ENCODE measurements at places on chromosomes 1 and 21.
A peak's percentile ranks its signal among the peaks of the same experiment; 100 is the strongest.

DNA sequence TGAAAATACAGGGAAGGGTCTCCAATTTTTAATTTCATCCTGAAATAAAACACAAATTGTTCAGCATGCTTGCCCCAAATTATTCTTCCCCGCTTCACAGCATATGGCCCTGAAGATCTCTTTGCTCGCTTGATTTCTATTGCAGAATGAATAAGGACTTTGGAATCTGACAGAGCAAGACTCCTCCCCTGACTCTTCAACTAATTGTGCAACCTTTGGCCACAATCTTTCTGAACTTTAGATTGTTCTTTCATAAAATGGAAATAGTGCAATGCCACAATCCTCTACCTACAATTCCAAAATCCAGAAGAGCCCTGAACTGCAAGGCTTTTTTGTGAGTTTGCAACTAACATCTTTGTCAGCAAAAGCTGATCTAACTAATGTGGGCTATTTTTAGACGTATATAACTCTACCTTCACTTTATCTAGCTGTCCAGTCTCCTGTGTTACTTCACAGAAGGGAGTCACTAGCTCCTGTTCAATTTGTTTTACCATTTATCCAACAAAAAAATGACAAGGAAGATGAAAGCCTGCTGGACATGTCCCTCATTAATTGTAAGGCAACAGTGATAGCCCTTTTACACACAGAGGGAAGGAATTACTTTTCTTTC is 13.4 kb downstream of the RNASEL start:
- H3K36me3 ChIP-seq = no peaks in the 10 kb centered on the region
- peaks cover 14% of the 10 kb centered on the region for H3K4me1 ChIP-seq
- peak; percentile 75 for DNase-seq
- no peaks in the 10 kb centered on the region for H3K27me3 ChIP-seq
- H3K4me3 ChIP-seq = peak overlapping the region; percentile 44

GRCh38 chr1:83625646-83626045 is 373.3 kb downstream of the TTLL7 start:
- H3K36me3 ChIP-seq = no peaks in the 10 kb centered on the region
- no peaks in the 10 kb centered on the region for H3K4me1 ChIP-seq
- H3K4me3 ChIP-seq = no peak overlapping the region

GRCh38 chr1:156475568-156476500 is 24.7 kb downstream of the MEF2D start:
- no peaks in the 10 kb centered on the region for H3K27me3 ChIP-seq
- no peak overlapping the region for H3K27ac ChIP-seq
- peaks cover 64% of the 10 kb centered on the region for H3K36me3 ChIP-seq
- H3K4me3 ChIP-seq = no peak overlapping the region

DNA sequence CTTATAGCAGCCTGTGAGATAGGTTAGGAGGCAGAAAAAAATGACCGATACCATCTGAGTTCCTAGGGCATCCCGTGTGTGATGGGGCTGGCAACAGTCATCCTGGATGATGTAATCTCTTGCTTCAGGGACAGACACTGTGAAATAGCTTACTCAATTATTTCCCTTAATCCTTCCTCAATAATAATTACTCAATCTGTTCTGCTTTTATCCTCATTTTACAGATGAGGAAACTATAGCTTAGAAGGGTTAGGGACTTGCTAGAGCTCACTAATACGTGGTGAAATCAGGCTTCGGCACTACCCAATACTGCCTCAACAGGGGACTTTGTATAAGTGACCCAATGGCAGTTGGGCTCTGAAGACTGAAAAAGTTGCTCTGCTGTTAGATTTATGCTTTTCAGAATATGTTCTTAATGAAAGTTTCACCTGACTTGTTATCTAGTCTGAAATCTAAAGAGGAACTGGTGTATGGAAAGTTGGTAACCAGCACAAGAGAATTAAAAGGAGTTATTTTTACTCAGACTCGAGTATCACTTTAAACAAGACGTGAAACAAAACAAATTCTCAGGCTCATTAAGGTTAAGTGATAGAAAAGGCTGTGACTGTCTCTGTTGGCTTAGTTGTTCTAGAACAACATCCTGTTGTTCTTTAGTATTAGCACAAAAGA is 14.4 kb downstream of the CD55 start:
- H3K36me3 ChIP-seq = peaks cover 50% of the 10 kb centered on the region
- no peak for DNase-seq
- no peaks in the 10 kb centered on the region for H3K27me3 ChIP-seq

- no peak overlapping the region for H3K27ac ChIP-seq
- peaks cover 8% of the 10 kb centered on the region for H3K36me3 ChIP-seq
- no peak overlapping the region for H3K4me3 ChIP-seq
- no peaks in the 10 kb centered on the region for H3K4me1 ChIP-seq
- H3K27me3 ChIP-seq = no peaks in the 10 kb centered on the region
Measured at GRCh38 chr1:203028784-203029553, 2.7 kb downstream of the PPFIA4 start.

GRCh38 chr1:217343907-217344306 is 287.0 kb downstream of the GPATCH2 start:
- no peak overlapping the region for H3K4me3 ChIP-seq
- H3K36me3 ChIP-seq = no peaks in the 10 kb centered on the region
- DNase-seq = no peak
- H3K4me1 ChIP-seq = no peaks in the 10 kb centered on the region
- no peak overlapping the region for H3K27ac ChIP-seq
- peaks cover 9% of the 10 kb centered on the region for H3K27me3 ChIP-seq

DNA sequence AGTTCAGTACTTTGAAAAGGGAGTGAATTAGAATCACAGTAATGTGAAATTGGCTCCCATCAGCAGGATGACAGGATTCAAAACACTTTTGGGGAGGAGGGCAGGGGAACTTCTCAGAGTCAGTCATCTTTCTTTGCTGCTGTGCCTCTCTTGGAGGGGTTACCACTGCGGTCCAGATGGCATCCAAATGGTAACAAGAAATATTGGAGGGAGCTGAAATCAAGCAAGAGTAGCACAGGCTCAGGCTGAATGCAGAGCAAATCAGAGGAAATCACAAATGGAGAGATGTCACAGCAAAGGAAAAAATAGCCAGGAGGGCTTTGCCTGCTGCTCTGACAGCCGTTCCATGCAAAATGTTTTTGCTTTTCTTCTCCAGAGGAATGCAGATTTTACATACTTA is 75.0 kb upstream of the C8B start:
- H3K27ac ChIP-seq = no peak overlapping the region
- no peaks in the 10 kb centered on the region for H3K4me1 ChIP-seq
- peaks cover 12% of the 10 kb centered on the region for H3K27me3 ChIP-seq
- H3K36me3 ChIP-seq = no peaks in the 10 kb centered on the region

DNA sequence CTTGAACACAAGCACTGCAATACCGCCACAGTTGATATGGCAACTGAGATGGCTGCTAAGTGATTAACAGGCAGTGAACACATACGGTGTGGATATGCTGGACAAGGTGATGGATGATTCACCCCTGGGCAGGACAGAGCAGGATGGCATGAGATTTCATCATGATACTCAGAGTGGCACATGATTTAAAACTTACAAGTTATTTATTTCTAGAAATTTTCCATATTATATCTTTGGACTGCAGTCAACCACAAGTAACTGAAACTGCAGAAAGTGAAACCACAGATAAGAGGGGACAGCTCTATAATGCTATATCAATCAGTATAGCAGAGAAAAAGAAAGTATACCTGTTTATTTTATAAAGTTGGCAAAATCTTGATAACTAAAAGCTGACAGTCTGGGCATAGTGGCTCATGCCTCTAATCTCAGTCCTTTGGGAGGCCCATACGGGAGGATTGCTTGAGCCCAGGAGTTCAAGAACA is 47.9 kb downstream of the PHACTR4 start:
- H3K27me3 ChIP-seq = no peaks in the 10 kb centered on the region
- peaks cover 35% of the 10 kb centered on the region for H3K4me1 ChIP-seq
- H3K4me3 ChIP-seq = no peak overlapping the region
- H3K36me3 ChIP-seq = no peaks in the 10 kb centered on the region
- peak overlapping the region; percentile 43 for H3K27ac ChIP-seq
